ENCODE measurements at places on chromosomes 4 and X.

DNA sequence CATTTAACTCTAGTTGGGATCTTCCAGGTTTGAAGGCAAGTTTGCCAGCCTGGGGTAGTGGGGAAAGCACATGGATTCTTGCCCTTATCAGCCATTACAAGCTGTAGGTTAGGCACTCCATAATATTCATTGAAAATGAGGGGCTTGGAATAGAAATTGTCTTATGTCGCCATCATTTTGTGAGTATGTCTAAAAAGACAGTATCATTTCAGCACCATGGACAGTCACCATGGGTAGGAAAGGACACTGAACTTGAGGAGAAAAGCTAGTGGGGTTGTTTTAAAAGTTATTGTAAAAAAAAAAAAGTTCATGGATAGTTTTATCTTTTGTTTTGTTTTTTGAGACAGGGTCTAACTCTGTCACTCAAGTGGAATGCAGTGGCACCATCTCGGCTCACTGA is 356.1 kb downstream of the HNRNPD start:
- DNase-seq: no peak
- H3K4me3 ChIP-seq: no peak overlapping the region
- no peaks in the 10 kb centered on the region for H3K36me3 ChIP-seq
- H3K27ac ChIP-seq: no peak overlapping the region

DNA sequence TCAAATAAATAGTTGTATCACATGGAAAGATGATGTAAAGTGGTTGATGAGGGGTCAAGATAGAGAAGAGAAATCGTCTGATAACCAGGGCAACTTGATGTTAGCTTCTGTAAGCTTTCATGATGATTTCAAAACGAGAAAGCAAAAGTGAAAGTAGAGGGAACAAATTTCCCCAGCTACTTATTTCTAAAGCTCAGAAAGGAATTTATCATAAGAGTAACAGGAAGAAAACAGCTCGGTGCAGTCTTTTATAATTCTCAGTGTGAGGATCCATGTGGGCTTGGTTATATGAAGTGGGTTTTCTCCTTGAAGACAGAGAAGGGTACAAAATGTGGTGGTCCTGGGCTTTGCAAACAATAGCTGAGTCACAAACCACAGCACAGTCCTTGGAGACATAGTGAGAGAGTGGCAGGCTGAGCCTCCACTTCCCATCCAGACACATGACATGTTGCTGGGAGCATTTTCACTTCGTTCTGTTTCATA is 32.1 kb upstream of the GLRA2 start:
- no peak for DNase-seq
- H3K36me3 ChIP-seq: no peaks in the 10 kb centered on the region
- no peaks in the 10 kb centered on the region for H3K4me1 ChIP-seq
- H3K4me3 ChIP-seq: peak overlapping the region; percentile 23

DNA sequence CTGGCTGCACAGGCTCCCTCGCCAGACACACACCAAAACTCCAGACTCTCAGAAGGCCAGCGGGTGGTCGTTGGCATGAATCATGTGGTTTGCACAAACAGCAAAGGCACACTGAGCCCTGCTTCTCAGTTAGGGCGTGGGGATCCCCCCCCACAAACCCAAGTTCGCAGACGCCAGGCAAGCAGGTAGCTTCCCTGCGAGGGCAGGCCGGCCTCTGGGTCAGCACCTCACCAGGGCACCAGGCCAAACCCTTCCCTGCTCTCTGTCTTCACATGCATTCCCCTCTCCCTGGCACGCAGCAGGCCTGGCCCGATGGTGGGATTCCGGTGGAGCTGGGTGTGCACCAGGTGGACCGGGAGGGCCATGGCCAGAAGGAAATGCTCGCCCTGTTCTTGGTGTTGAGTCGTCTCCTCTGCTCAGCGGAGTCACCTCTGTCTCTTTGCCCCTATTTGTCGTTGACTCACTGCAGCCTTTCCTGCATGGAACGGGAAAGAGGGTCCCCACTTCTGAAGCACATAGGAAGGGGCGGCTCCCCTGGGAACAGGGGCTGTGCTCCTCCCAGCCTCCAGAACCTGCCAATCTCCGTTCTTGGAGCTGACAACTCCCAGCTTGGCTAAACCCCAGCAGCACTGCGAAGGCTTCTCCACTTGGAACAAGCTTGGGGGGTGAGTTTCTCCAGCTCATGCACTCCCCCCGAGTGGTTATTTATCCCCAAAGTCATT is 51.4 kb downstream of the SORCS2 start:
- no peaks in the 10 kb centered on the region for H3K36me3 ChIP-seq
- H3K4me3 ChIP-seq: no peak overlapping the region
- no peaks in the 10 kb centered on the region for H3K27me3 ChIP-seq
- no peak overlapping the region for H3K27ac ChIP-seq

GRCh38 chr4:77994194-77994721 is 62.9 kb upstream of the FRAS1 start:
- no peaks in the 10 kb centered on the region for H3K36me3 ChIP-seq
- DNase-seq: no peak
- H3K4me3 ChIP-seq: no peak overlapping the region
- no peak overlapping the region for H3K27ac ChIP-seq
- no peaks in the 10 kb centered on the region for H3K27me3 ChIP-seq
- no peaks in the 10 kb centered on the region for H3K4me1 ChIP-seq

- no peaks in the 10 kb centered on the region for H3K36me3 ChIP-seq
- H3K4me1 ChIP-seq: no peaks in the 10 kb centered on the region
- DNase-seq: no peak
- H3K27ac ChIP-seq: no peak overlapping the region
Measured at GRCh38 chr4:83782591-83782990, 246.7 kb downstream of the GPAT3 start.

GRCh38 chrX:71291381-71291780 is 7.9 kb downstream of the NONO start:
- H3K4me3 ChIP-seq: no peak overlapping the region
- DNase-seq: no peak
- H3K36me3 ChIP-seq: peaks cover 46% of the 10 kb centered on the region
- H3K27ac ChIP-seq: no peak overlapping the region
- H3K4me1 ChIP-seq: no peaks in the 10 kb centered on the region

- no peak for DNase-seq
- H3K4me3 ChIP-seq: no peak overlapping the region
- no peaks in the 10 kb centered on the region for H3K4me1 ChIP-seq
- H3K36me3 ChIP-seq: no peaks in the 10 kb centered on the region
- no peaks in the 10 kb centered on the region for H3K27me3 ChIP-seq
- H3K27ac ChIP-seq: no peak overlapping the region
Measured at GRCh38 chrX:53476371-53476770, 42.2 kb upstream of the HSD17B10 start.

GRCh38 chr4:4860600-4861389 is 1.3 kb downstream of the MSX1 start:
- H3K27ac ChIP-seq: no peak overlapping the region
- peaks cover 7% of the 10 kb centered on the region for H3K4me1 ChIP-seq
- DNase-seq: no peak
- H3K27me3 ChIP-seq: peaks cover 21% of the 10 kb centered on the region
- no peaks in the 10 kb centered on the region for H3K36me3 ChIP-seq
- H3K4me3 ChIP-seq: peak overlapping the region; percentile 47

- H3K36me3 ChIP-seq: peaks cover 75% of the 10 kb centered on the region
- no peak for DNase-seq
- H3K27me3 ChIP-seq: no peaks in the 10 kb centered on the region
- H3K4me3 ChIP-seq: no peak overlapping the region
- H3K4me1 ChIP-seq: no peaks in the 10 kb centered on the region
Measured at GRCh38 chrX:119638725-119639471, 32.7 kb upstream of the NKRF start.

DNA sequence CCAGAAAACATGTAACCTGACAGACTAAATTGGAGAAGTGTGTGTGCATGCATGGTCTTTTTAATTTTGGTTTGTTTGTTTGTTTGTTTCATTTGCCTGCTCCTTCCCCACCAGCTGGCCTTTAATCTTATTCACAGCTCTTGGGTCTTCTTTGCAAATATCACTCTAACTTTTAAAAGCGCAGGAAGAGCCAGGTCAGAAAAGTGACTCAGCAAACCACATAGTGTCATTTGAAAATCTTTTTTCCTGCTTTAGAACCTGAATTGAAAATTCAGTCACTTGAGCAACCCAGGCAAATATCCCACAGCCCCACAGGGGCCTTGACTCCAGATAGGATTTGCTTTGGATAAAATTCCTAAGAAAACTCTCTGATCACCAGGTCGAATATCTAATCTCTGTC is 4.6 kb downstream of the TMEM255A start:
- H3K4me1 ChIP-seq: peaks cover 49% of the 10 kb centered on the region
- no peaks in the 10 kb centered on the region for H3K36me3 ChIP-seq
- no peak overlapping the region for H3K4me3 ChIP-seq
- H3K27ac ChIP-seq: no peak overlapping the region
- H3K27me3 ChIP-seq: peaks cover 28% of the 10 kb centered on the region
- no peak for DNase-seq
